ENCODE measurements at places on chromosomes 5 and 9. TPM values are rescaled to one million over a fixed set of nuclear protein-coding genes. Genes with fewer than 3 reads are reported as not detected.

NR4A3 gene
- total RNA-seq: 6.4 TPM

NMUR2 gene
- total RNA-seq: not detected

LECT2 gene
- not detected for total RNA-seq

SPINK13 gene
- total RNA-seq: not detected

GRXCR2 gene
- not detected for total RNA-seq

NR2F1 gene
- total RNA-seq: 3.0 TPM

DNA sequence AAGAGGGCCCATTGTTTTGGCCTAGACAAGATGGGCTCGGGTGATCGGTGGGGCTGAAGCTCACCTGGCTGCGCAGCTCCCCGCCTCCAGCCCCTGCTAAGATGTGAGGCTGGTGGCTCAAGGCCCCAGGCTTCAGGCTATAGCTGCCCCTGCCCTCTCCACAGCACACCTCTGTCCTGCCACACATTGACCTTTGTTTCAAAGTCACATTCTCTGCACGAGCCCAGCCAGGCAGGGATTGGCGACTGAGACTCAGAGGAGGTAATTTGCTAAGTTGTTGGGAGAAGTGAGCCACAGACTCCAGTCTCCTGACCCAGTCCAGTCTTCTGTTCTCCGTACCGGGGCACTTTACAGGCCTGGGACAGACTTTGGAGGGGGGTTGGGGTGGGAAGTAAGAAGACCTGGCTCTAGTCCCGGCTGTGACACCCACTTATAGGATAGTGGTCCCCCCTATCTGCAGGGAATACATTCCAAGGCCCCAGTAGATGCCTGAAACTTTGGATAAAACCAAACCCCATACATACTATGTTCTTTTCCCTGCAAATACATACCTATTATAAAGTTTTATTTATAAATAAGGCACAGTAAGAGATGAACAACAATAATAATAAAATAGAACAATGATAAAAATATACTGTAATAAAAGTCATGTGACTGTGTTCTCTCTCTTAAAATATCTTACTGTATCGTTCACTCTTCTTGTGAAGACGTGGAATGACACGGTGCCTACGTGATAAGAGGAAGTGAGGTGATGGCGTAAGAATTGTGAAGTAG is 13.3 kb downstream of the PDGFRB start:
- no peaks in the 10 kb centered on the region for H3K27me3 ChIP-seq
- H3K4me1 ChIP-seq: peaks cover 51% of the 10 kb centered on the region
- H3K4me3 ChIP-seq: no peak overlapping the region
- no peaks in the 10 kb centered on the region for H3K36me3 ChIP-seq
- H3K27ac ChIP-seq: peak overlapping the region; percentile 74
- no peak for DNase-seq

GRCh38 chr5:95995962-95996489 is 34.4 kb upstream of the ELL2 start:
- H3K4me1 ChIP-seq: no peaks in the 10 kb centered on the region
- no peaks in the 10 kb centered on the region for H3K27me3 ChIP-seq
- no peak overlapping the region for H3K4me3 ChIP-seq
- no peaks in the 10 kb centered on the region for H3K36me3 ChIP-seq

GRCh38 chr9:20015427-20015931 is 226.6 kb upstream of the SLC24A2 start:
- no peak overlapping the region for H3K4me3 ChIP-seq
- no peaks in the 10 kb centered on the region for H3K27me3 ChIP-seq

GRCh38 chr9:82890865-82891264 is 172.1 kb downstream of the RASEF start:
- no peaks in the 10 kb centered on the region for H3K36me3 ChIP-seq
- H3K27ac ChIP-seq: no peak overlapping the region
- H3K4me3 ChIP-seq: no peak overlapping the region

DNA sequence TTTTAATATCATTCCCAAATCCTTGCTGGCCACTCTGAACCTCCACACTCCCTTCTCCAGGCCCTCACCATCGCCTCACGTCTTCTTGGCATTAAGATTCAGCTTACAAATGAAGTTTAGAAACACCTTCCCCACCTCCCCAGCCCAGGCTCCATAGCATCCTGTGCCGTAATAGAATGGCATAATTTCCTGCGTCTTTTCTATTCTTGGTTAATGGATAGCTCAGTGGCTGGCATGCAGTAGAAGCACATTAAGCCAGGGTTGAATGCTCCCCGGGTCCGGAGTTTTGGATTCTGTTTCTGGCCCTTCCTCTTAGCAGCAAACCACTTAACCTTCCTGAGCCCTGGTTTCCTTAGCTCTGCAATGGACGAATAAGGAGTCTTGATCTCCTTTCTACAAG is 13.8 kb downstream of the WWC1 start:
- no peak overlapping the region for H3K27ac ChIP-seq
- H3K36me3 ChIP-seq: no peaks in the 10 kb centered on the region
- DNase-seq: no peak
- H3K27me3 ChIP-seq: no peaks in the 10 kb centered on the region
- H3K4me3 ChIP-seq: no peak overlapping the region

DNA sequence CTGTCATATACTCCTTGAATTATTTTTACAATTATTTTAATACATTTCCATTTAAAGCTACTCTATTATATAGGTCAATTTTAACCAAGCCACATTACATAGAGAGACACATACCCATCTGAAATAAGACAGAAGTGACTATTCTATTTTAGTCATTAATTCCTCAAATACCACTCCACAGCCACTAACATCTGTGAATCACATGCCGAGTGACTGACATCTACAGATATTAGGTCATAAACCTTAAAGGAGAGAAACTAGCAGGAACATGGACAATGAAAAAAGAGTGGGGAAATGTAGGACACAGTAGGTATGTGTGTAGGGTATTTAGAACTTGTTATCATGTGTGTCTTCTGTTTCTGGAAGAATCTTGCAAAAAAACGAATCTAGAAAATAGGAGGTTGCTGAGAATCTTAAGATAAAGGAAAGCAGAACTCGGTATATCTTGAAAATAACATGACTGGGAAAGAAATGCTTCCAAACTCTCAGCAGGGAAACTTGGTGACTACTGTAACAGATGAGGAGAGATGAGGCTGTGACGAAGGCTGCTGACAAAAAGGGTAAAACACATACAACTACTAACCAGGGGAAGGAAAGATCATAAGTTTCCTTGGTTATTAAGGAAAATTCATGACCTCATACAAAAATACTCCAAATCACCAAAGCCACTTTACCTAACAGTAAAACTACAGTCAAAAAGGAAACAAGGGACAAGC is 84.6 kb downstream of the PLPP1 start:
- no peak overlapping the region for H3K4me3 ChIP-seq
- DNase-seq: no peak
- H3K27ac ChIP-seq: no peak overlapping the region
- no peaks in the 10 kb centered on the region for H3K36me3 ChIP-seq
- H3K4me1 ChIP-seq: no peaks in the 10 kb centered on the region

DNA sequence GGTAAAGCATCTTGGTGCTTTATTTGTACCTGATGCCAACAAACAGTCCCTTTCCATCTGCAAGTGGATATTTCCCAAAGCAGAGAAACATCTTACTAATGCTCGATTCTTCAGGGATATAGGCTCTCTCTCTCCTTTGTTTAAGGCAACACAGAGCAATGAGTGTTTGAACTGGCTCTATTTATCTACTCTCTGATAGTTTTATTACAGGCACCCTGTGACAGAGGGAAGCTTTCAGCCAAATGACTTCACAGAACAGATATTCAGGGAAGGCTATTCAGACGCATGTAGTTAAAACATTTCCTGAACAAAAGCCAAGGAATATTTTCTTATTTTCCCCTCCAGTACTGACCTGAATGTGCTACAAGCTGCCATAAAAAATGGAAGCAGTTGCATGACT is 141.8 kb downstream of the YIPF5 start:
- H3K4me3 ChIP-seq: no peak overlapping the region
- H3K36me3 ChIP-seq: no peaks in the 10 kb centered on the region
- peak; percentile 3 for DNase-seq
- peaks cover 7% of the 10 kb centered on the region for H3K4me1 ChIP-seq

- no peak overlapping the region for H3K4me3 ChIP-seq
- H3K27ac ChIP-seq: peak overlapping the region; percentile 34
- no peak for DNase-seq
Observed at GRCh38 chr5:151153300-151153699, 4.3 kb downstream of the ANXA6 start.

- DNase-seq: no peak
- H3K27ac ChIP-seq: no peak overlapping the region
- no peaks in the 10 kb centered on the region for H3K27me3 ChIP-seq
- H3K4me3 ChIP-seq: no peak overlapping the region
- no peaks in the 10 kb centered on the region for H3K36me3 ChIP-seq
Observed at GRCh38 chr5:132055441-132055807, 5.0 kb upstream of the IL3 start.

- H3K36me3 ChIP-seq: no peaks in the 10 kb centered on the region
- no peak overlapping the region for H3K4me3 ChIP-seq
- H3K27ac ChIP-seq: no peak overlapping the region
- DNase-seq: no peak
Observed at GRCh38 chr5:132016721-132017250, 5.3 kb upstream of the ACSL6 start.

- H3K27ac ChIP-seq: peak overlapping the region; percentile 97
- no peaks in the 10 kb centered on the region for H3K27me3 ChIP-seq
- peaks cover 4% of the 10 kb centered on the region for H3K4me1 ChIP-seq
- H3K4me3 ChIP-seq: peak overlapping the region; percentile 79
Observed at GRCh38 chr9:33289936-33290246, 425 bp upstream of the NFX1 start.

- DNase-seq: no peak
- no peak overlapping the region for H3K27ac ChIP-seq
- no peak overlapping the region for H3K4me3 ChIP-seq
Observed at GRCh38 chr5:142897328-142897727, 127.2 kb downstream of the ARHGAP26 start.

DNA sequence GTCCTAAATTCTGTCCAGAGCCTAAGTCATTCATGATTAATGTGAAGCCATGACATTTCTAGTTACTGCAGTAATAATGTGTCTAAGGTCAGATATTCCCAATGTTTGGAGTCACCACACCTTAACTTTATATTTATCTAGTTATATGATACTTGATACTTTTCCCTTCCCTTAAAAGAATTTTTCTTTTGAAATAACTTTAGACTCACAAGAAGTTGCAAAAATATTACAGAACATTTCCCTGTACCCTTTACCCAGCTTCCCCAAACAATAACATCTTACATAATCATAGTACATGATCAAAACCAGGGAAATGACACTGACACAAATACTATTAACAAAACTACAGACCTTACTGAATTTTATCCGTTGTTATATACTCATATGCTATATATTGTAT is 150.0 kb upstream of the GNA14 start:
- no peak for DNase-seq
- peaks cover 8% of the 10 kb centered on the region for H3K4me1 ChIP-seq
- no peak overlapping the region for H3K27ac ChIP-seq
- H3K36me3 ChIP-seq: no peaks in the 10 kb centered on the region
- H3K27me3 ChIP-seq: no peaks in the 10 kb centered on the region

GRCh38 chr9:89743573-89744254 is 138.9 kb downstream of the GADD45G start:
- DNase-seq: no peak
- no peak overlapping the region for H3K4me3 ChIP-seq
- H3K4me1 ChIP-seq: no peaks in the 10 kb centered on the region
- H3K27ac ChIP-seq: no peak overlapping the region
- H3K36me3 ChIP-seq: no peaks in the 10 kb centered on the region
